CD4-positive, alpha-beta T cell treated with Interleukin-6 at 100 ng/mL for 8 hours (primary cell): ENCODE measurements at places on chromosomes 7 and 10.

DNA sequence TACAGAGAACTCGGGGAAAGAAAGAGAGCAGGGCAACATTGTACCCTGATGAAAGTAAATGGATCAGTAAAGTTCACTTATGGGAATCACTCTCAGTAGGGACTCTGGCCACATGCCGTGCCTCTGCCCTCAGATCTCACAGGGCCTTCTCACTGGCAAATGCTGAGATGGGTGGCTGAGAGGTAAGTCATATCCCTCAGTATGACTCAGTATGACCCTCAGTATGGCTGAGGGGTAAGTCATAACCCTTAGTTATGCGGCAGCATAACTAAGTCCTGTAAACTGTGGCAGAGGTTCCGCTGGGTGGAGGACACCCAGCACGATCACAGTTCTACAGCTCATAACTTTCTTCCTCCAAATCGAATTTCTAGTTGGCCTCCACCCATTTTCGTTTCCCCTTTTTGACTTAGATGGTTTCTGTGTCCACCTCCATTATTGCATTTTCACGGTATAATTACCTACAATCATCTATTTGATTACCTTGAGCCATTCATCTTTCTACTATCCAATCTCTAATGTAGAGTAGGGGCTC lies 26.5 kb upstream of the WNT16 start:
- no peak for DNase-seq

GRCh38 chr7:120843109-120843508 lies 14.8 kb downstream of the TSPAN12 start:
- DNase-seq, result no peak

DNA sequence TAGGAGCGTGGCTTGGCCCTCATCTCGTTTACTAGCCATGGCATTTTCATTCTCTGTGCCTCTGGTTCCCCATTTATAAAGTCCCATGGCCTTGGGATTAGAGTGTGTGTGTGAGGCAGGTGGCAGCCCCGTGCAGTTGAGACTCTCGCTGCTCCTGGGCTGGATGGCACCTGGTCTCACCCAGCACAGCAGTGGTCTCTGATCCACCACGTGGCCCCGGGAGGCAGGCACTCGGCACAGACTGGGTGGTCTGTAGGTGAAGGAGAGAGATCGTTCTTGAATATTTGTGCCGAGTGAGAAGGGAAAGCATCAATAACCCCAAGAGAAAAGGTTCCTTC lies 50.4 kb downstream of the CALML3 start:
- DNase-seq, result no peak

DNA sequence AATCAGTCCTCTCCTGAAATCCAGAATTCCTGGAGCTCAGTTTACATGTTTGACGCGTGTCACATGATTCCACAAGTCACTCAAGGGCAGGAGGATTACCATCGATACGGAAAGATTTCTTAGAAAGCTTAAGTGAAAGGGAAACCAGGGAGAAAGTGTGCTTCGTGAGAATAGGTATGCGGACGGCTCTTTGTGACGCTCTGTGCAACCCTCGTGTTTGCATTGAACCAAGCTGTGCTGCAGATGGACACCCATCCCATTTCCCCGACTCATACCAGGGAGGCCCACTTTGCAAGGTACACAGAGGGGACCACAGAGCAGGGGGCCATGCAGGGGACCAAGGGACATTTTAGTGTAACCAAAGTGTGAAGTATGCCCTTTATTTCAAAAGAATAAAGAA lies 43.2 kb downstream of the IKZF1 start:
- no peak for DNase-seq

DNA sequence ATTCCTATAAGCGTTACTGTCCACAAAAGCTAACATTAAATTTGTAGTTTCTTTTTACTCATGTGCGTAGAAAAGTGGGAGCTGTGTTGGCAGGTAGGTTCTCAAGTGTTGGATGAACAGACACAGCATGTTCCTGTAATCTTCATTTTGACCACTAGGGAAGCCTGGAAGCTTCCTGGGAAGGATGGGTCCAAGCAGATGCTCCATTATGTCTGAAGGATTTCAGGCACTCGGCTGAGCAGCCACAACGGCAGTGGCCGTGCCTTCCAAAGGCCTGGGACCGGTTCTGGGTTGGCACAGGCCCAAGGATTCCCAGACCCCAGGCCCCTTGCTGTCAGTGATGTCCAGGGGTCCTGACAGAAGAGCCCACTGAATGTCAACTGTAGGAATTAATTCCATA lies 386.3 kb downstream of the TNS3 start:
- no peak for DNase-seq

- no peak for DNase-seq
These were observed 518.4 kb downstream of the CCSER2 start for GRCh38 chr10:84846658-84847316.

DNA sequence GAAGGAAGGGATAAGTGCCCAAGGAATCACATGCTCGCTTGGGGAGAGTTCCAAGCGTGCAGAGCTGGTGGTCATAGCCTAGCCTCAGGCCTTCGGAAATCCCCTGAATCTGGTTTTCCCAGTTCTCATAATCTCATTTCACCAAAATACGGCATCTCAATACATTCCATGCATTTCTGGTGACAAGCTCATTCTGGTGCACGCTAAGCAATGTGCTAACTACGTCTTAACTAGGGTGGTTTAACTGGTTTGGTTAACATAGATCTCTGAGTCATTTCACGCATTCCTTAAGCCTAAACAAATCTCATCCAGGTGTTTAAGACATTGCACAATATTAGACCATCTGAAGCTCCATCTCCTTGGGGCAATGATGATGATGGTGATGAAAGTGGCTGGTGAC lies 72.9 kb upstream of the STEAP1B start:
- no peak for DNase-seq

GRCh38 chr7:114415064-114415989 lies 712 bp downstream of the FOXP2 start:
- no peak for DNase-seq

- no peak for DNase-seq
These were observed 6.9 kb downstream of the MMD2 start for GRCh38 chr7:4951903-4952636.

DNA sequence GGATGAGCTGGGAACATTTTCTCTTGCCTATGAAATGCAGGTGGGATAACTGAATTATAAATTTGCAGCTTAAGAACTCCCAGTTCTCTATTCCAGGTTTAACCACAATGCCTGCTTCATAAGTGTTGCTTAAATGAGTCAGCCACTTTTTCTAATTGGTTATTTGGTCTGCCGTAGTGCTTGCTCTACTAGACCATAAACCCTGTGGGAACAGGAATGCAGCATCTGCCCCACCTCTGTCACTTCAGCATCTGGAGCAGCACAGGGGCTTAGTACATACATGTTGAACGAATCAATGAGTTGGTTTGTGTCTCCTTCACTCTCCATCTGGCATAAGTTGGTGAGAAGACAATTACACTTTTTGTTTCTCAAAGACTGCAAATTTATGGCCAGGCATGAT lies 95.2 kb upstream of the PTER start:
- no peak for DNase-seq

DNA sequence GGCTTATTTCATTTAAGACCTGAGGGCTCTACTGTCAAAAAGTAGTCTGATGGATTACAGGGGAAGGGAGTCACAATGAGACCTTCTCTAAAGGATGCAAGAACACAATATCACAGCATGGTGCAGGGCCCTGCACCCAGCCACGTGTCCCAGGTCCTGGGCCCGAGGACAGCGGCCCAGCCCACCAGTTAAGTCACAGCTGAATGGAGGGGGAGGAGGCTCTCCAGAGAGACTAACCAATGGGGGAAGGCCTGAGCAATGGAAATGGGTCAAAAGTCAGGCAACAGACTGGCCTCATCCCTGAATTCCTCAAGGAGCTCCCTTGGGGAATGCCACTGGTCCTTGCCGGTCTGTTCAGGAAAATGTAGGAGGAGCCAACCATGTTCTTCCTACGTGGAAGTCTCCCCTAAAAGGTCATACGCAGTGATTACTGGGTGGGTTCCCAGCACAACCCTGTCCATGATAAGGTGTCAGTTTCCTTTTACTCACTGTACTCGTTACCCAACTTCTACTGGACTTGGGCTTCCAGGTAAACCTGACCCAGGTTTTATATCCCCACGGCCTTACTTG lies 28.3 kb downstream of the CCDC3 start:
- DNase-seq, result no peak

DNA sequence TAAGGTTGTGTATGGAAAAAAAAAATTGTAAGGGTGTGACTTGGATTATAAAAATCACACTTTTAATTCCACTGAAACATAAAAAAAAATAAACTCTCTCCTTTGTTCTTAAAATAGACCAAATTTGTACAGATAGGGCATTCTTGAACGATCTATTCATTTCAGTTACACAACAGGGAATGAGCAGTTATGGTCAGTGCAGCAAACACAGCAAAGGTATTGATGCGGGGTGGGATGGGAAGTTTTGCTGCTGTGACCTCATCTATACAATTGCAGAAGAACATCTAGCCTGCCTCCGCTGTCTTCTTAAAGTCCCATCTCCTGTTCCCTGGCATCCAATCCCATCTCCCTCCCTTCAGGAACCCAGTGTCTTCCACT lies 580.2 kb downstream of the SUGCT start:
- DNase-seq, result no peak

DNA sequence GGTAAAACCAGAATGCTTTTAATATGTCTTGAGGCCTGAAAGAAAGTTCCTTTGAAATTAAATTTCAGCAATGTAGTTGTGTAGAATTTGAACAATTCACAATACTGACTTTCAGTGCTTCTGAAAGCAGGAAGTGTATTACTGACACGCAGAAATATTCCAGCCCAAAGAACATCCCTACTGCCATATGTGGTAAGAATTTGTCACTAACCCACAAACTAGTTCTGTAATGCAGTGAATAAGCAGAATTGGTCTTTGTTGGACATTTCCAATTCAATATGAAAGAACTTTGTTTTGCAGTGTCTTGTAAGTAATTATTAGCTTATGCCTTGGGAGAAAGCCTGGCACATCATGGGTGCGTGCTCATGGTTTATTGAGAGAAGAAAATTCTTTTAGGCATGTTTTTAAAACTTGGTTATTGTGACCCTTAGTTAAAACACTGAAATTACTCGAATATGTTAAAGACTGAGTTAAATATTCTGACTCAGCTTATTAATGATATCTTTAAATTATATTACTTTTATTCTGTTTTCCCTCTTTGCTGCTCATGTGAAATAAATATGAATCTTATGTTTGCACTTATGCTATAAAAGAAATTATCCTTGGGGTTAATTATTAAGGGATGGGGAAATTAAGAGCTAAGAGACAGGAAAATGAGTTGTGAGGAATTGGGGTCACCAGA lies 33.4 kb downstream of the PTPN12 start:
- DNase-seq, result no peak

DNA sequence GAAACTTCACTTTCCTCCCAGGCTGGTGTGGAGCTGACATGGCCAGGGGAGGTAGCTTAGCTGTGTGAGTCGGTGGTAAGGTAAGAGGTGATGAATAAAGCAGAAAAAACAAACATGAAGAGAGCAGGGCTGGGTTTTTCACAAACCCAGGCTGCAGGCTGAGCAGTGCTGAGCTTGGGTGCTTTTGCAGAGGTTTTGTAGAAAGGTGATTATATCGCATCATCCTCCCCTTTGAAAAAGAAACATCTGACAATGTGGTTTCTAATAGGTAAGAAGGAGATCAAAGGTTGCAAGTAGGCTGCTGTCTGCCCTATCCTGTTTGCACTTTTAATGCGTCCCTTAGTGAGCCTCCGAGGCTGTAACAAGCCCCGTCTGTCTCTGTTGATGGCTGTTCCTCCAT lies 69.6 kb upstream of the GRM8 start:
- DNase-seq, result peak; percentile 35
